Naive thymus-derived CD8-positive, alpha-beta T cell (primary cell): ENCODE measurements at places on chromosomes 12 and 14. TPM values are rescaled to one million over a fixed set of nuclear protein-coding genes. Genes with fewer than 3 reads are reported as not detected.

AHNAK2 gene
- polyA plus RNA-seq = not detected

C14orf180 gene
- not detected for polyA plus RNA-seq

TAS2R13 gene
- not detected for polyA plus RNA-seq

GXYLT1 gene
- 1.6 TPM for polyA plus RNA-seq

BIN2 gene
- polyA plus RNA-seq = 303 TPM

LRR1 gene
- 8.5 TPM for polyA plus RNA-seq

KCNMB4 gene
- 1.8 TPM for polyA plus RNA-seq

MMP17 gene
- not detected for polyA plus RNA-seq

ITGB7 gene
- 219 TPM for polyA plus RNA-seq

MANSC1 gene
- polyA plus RNA-seq = 0.89 TPM

ATXN7L3B gene
- 30.7 TPM for polyA plus RNA-seq

KLRD1 gene
- polyA plus RNA-seq = 7.6 TPM

SIX1 gene
- not detected for polyA plus RNA-seq

STON2 gene
- not detected for polyA plus RNA-seq

CSAD gene
- 1.3 TPM for polyA plus RNA-seq

SMCO2 gene
- polyA plus RNA-seq = not detected

NOVA1 gene
- polyA plus RNA-seq = not detected

TAS2R19 gene
- not detected for polyA plus RNA-seq

KLHL33 gene
- 0.43 TPM for polyA plus RNA-seq

HELB gene
- 27.6 TPM for polyA plus RNA-seq

PLCZ1 gene
- not detected for polyA plus RNA-seq

ALX1 gene
- polyA plus RNA-seq = not detected

SIX6 gene
- polyA plus RNA-seq = not detected

KRT6A gene
- polyA plus RNA-seq = not detected

SERPINA6 gene
- not detected for polyA plus RNA-seq

CEP290 gene
- polyA plus RNA-seq = 4.4 TPM

SAMD15 gene
- not detected for polyA plus RNA-seq

SRRM4 gene
- polyA plus RNA-seq = not detected
